ENCODE measurements at places on chromosomes 2 and 18.

GRCh38 chr2:205714058-205714776 lies 31.9 kb downstream of the NRP2 start:
- no peak for DNase-seq

DNA sequence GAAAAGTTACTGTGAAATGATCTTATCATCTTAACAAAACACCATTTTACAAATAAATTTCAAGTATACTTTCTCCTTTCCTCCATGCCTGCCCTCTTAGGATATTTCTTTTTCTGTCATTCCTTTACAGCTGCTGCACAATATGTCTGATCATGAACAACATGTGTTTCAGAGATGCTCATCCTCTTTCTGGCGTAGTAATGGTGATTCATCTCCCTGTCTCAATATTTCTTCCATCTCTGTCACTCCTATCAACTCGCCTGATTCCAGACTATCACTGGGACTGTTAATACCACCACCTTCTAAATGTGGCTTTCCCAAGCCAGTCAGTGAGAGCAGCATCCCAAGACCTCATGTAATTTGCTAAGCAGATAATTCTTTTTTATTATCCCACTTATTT lies 290.5 kb downstream of the GULP1 start:
- DNase-seq, result no peak

DNA sequence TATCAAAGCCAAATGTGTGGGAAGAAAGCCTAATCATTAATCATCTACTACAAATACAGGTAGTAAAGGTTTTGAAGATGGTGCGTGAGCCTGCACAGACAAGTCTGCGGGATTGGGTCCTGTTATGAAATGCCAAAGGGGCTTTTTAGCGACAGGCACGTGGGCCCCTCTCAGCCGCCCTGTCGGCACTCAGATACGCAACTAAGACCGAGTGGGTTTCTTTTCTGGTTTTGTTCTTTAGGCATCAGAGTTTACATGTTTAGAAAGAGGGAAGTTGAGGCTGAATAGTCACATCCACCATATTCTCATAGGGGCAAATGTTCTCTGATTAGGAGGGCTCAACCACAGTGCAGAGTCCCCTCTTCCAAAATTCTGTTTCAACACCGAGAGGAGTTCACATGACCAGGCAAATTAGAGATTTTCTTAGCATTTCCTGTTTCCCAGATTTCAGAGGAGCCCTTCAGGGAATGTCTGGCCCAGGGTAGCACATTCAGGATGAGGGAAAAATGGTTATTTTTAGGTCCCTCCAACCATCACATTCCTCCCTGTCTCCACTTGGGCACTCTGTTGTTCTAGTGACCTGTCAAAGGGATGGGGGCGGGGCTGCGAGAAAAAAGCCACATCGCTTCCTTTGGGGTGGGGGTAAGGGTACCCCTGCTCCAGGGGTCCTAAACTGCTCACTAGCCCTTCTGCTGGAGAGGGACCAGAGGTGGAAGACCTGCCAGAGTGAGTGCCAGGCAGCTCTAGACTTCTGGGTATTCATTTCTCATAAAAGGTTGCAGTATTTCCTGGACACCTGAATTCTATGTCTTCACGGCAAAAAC lies 159.2 kb downstream of the BCL2 start:
- DNase-seq, result no peak

DNA sequence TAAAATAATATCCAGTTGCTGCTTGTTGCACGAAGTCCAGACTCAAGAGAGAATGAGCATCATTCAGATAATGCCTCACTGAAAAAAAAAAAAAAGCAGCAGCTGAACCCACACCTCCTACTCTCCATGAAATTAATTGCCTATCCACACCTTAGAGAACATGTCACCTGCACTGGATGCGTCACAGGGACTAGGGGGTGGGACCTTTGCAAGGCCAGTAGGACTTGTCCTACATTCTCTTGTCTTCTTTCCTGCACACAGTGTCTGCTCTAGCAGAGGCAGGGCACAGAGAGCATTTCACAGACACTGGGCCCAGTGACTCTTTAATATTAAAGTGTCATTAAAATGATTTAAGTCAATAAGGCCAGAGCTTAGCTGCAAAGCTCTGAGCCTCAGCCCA lies at the start of gene ABCA12:
Gene ABCA12 (minus strand): TSS at position 148 of the 400 bp plus-strand sequence. CDS start 418 bp downstream, outside the sequence.
- DNase-seq, result no peak

GRCh38 chr2:214484701-214485100 lies 73.8 kb downstream of the VWC2L start:
- no peak for DNase-seq

DNA sequence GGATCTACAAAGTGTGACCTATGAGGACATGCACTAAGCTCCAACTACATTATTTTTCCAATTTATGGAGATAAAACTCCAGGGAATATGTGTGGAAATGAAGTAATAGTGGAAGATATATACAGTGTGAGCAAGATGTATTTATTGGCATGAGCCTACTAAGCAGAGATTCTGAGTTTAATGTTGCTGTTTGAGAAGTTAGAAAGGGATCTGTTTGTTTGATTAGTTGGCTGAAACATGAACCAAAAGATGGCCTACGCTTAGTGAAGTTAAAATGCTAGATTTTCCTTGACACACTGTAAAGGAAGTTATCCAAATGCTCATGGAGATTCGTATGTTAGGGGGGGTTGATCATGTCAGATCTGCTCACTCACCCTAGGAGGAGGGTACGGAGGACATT lies 621.7 kb downstream of the TMEM182 start:
- DNase-seq, result no peak

GRCh38 chr2:111182121-111182520 lies 61.4 kb downstream of the BCL2L11 start:
- DNase-seq, result no peak

- DNase-seq, result no peak
Measured at GRCh38 chr18:904218-905090, at the start of gene ADCYAP1. TSS of gene ADCYAP1 (plus strand) at chr18:904871. CDS start at chr18:905387, 516 bp downstream.

GRCh38 chr2:230227216-230227615 lies 1.7 kb downstream of the SP140 start:
- no peak for DNase-seq

DNA sequence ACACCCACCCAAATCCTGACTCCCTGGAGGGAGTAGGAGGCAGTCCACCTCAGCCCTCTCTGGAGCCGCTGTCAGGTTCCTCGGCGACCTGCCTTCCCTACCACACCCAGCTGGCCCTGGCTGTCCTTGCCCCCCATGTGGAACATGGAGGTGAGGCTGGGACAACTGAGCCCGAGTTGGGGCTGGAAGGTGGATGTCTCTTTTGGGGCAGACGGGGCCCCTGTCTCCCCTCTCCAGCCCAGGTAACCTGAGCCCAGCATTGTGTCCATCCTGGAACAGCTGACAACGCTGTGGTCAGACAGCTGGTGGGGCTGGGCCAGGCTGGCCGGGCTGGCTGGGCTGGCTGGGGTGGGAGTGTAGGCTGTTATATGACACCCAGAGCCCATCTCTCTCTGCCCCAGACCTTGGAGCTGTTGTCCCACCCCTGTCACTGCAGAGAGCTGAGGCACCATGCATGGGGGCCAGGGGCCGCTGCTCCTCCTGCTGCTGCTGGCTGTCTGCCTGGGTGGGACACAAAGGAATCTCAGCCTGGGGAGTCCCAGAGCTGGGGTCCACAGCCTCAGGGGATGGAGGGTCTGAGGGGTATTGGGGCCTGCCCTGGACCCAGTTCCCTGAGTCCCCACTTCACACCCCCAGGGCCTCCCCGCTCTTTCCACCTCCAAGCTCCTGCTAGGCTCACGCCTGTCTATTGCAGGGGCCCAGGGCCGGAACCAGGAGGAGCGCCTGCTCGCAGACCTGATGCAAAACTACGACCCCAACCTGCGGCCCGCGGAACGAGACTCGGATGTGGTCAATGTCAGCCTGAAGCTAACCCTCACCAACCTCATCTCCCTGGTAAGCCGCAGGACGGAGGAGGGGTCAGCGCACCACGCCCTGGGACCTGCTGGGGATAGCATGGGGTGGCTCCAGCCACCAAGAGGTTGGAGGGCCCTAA lies at the start of gene CHRNG:
Gene CHRNG (plus strand): TSS at position 395 of the 934 bp plus-strand sequence. CDS start 56 bp downstream, at position 451.
- no peak for DNase-seq

DNA sequence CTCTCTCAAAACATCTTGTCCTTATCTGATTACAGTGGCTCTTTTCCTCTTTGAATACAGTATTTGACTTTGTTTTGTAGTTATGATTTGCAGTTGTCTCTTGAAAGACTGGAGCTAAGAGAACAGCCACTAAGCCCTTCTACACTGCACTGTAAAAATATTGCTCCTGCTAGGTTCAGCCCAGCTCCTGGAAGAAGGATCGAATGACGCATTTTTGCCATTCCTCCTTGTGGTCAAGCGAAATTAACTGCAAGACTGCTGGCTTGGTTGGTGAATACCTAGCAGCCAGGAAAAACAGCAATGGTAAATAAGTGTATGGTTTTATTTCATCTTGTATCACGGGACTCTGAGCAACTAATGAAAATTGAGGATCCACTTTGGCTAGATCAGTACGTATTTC lies 407.8 kb upstream of the CDH2 start:
- no peak for DNase-seq

- DNase-seq, result no peak
Measured at GRCh38 chr2:153287109-153287801, 191.3 kb downstream of the RPRM start.

DNA sequence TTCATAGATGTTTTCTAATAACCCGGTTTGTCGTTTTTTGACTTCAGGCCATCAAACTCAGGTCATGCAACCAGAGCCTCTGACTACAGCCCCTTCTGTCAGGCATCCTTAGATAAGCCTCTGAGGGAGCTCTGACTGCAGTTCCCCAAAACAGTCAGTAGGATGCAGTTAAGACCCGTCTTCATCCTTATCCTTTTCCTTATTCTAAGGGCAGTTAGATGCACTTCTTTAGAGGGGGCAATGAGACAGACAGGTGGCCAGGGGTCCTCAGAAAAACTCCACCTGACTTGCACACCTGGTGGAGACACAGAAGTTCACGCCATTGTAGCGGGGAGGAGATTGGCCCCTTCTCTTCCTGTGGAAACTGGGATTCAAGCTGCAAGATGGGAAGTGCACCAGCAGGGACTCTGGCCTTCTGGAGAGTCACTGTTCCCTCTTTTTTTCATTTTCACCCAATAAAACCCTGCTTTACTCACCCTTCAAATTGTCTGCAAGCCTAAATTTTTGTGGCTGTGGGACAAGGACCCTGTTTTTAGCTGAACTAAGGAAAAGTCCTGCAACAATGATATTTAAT lies 104.8 kb upstream of the TFPI start:
- no peak for DNase-seq
